ENCODE measurements at places on chromosomes 12 and 14.

DNA sequence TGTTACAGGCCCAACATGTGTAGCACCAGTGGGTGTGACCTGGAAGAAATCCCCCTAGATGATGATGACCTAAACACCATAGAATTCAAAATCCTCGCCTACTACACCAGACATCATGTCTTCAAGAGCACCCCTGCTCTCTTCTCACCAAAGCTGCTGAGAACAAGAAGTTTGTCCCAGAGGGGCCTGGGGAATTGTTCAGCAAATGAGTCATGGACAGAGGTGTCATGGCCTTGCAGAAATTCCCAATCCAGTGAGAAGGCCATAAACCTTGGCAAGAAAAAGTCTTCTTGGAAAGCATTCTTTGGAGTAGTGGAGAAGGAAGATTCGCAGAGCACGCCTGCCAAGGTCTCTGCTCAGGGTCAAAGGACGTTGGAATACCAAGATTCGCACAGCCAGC is 8.6 kb downstream of the BCL2L14 start:
- peak; percentile 29 for DNase-seq

DNA sequence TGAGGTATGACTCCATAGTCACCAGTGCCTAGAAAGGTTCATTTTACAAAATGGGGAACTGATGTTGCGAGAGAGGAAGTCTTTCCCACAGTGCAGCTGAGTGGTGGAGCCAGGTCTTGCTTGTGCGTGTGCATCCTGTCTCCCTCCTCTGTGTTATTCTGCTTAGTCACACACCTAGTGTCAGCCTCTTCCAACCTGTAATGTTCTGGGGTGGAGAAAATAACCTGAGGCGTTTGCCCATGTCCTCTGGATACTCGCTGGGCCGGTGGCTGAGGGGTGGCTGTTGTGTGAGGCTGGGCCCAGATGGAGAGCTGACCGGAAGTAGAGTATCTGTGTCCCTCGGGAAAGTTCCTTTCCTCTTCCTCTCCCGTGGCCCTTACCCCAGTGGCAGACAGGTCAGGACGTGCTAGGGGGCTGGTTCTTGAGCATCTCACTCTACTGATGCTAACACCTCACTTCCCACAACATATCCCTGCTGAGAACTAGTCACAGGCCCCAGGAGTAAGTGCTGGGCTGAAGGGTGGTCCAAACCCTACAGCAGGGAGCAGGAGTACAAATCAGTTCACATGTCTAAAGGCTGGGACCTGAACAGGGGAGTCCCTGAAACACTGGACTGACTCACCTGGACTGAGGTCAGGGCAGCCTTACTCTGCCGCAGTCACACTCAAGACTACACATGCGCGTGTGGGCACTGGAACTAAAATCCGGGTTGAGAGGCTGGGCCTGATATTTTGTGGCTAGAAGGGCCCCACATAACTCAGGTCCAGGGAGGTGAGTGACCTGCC is 7.0 kb downstream of the MLF2 start:
- no peak for DNase-seq

DNA sequence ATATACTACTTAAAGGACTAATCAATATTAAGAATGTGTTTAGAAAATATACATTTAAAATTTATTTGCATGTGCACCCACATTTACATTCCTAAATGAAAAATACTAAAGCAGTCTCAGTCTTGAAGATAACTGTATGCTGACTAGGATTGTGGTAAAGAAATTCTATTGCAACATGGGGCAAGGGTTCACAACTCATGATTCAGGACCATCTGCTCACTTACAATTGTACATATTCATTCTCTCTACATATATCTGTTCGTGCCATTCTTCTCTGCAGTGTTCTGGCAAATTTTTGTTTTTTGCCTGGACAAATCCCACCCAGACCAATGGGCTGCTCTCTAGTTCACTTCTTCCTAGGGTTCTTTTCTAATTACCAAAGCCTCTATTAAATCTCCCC is 417.2 kb upstream of the NOVA1 start:
- DNase-seq = no peak

DNA sequence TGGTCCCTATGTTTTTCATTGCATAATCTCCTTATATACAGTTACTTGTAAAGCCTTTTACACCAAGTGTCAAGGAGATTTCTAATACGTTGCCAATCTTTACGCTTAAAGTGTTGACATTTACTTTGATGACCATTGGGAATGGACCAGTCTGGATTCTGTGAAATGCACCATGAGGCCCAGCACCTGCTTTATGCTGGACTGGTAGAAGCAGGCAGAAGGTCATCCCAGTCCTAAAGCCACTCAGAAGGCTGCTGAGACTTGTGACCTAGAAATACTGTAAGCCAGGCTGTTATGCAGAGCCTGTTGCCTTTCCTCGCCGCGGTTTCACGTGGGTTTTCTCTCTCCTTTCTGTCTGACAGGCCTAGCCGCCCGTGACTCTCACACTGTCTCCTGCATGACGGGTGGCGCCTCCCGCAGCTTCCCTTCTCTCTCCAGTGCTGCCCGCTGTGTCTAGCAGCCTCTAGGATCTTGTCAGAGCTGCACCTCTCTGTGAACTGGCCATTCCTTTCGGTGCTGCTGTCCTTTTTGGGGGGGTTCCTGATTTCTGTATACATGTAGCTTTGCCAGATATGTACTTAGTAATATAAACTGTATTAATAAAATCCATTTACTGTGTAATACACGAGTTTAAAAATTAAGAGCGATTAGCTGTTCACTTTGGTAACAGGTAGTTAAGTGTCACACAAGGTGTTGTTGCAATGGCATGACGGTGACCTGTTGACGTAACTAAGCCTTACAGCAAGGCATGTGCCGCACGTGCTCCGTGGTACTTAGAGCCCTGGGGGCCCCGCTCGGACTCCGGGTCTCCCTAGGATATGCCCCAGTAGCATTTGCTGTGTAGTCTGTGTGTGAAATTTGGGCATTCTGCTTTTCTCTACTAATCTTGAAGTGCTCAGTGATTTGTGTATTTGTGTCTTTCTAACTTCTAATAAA is 29.7 kb downstream of the XRCC3 start:
- no peak for DNase-seq

DNA sequence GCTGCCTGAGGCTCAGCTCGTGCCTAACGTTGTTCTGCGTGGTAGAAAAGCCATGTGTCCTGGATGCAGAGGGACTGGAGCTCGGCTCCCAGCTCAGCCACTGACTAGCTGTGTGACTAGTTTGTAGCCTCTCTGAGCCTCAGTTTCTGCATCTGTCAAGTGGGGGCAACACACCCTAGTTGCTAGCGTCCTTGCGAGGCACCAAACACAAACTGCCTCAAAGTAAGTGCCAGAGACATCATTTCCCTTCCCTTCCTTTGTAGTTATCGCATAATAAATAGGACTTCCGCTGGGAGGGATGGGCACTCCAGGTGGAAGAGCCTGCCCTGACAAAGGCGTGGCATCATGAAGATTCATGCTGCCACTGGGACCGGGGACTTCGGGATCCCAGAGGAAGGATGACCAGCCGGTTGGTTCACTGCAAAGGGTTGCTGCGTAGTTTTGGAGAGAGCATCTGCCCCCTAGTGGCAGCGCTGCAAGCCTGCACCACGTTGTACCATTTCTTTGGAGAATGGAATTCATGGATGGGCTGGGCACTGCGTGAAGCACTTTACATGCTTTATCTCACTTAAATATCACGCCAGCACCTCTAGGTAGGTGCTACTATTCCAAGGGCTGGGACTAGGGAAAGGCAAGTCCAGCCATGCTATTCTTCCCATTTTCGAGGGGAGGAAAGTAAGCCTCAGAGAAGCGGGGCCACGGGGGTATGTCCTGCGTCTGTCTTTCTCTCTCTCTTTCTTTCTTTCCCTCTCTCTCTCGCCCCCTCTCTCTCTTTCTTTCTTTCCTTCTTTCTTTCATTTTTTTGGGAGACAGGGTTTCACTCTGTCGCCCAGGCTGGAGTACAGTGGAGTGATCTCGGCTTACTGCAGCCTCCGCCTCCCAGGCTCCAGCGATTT is 4.6 kb downstream of the CCDC197 start:
- DNase-seq = peak; percentile 85

DNA sequence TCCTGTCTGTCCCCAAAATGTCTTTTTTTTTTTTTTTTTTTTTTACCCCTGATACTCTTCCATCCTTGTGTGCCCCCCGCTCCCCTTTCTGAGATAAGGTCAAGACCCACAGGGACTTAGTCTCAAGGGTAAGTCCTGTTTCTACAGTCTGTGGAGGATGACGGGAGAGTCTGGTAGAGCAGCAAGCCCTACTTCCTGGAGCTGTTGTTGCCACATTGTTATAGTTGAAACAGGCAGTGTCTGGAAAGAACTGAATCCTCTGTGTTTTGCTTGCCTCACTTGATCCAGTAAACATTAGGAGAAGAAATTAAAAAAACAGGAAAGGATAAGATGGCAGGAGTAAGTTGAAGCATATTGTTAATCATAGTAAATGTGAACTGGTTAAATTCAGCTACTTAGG is 45.5 kb downstream of the ZNF664 start:
- DNase-seq = no peak

- no peak for DNase-seq
Observed at GRCh38 chr12:57213763-57214397, 2.7 kb upstream of the NXPH4 start.

DNA sequence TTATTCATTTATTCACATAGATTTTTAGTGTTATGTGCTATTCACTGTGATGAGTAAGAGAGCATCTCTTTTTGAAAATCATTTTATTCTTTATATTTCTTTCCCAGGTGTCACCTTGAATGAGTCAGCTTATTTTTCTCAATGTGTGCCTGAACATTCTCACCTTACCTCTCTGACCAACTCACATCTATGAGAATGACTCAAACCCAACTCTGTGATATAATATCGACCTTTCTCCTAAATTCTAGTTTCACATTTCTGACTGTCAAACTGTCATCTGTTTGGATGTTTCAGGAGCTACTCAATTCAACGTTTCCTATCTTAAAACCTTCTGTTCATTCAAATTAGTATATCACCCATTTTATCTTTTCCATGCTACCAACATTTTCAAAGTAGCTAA is 630.8 kb downstream of the RERGL start:
- no peak for DNase-seq

DNA sequence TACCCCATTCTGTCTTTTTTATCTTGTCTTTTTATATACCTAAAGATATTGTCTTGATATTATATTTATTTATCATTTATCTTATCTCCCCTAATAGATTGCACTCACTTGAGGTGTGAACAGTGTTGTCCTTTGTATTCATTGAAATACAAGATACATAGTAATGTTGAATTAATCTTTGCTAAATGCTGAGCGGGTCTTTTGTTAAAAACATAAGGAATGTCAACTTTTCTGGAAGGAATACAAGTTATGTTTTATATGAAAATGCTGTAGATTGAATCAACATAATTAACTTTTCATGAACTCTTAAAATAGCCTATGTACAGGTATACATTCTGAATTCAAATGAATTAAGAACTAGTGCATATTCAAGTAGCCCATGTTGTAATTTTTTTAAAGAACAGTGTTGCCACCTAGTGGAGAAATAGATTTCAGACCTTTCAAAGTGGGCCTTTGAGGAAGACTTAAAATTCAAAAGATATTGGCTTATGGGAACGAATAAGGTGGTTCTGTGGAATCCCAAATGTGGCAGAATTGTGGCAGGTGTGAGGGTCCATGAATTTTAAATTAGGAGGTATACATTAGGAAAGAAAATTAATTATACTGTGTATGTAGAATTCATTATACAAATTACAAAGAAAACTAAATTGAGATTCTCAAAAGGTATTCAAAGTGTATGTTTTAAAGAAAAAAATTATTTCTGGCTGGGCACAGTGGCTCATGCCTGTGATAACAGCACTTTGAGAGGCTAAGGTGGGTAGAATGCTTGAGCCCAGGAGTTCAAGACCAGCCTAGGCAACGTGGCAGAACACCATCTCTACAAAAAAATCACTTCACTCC is 19.1 kb downstream of the BBOF1 start:
- DNase-seq = peak; percentile 60

GRCh38 chr12:47410862-47411261 is 295.0 kb downstream of the RPAP3 start:
- no peak for DNase-seq
